Left colon (tissue), 2 donors: ENCODE measurements at places on chromosomes 6 and 20. TPM values are rescaled to one million over a fixed set of nuclear protein-coding genes. Genes with fewer than 3 reads are reported as not detected.

The MATN4 gene
- total RNA-seq, result not detected

The CCN6 gene
- not detected for total RNA-seq

The CYP21A2 gene
- 0.15 TPM for total RNA-seq

The TFAP2C gene
- total RNA-seq, result 1.6 TPM

The MCM8 gene
- total RNA-seq, result 5.9 TPM

The BCAS1 gene
- 149 TPM for total RNA-seq

The SIRPB2 gene
- 1.1 TPM for total RNA-seq

The OR2J2 gene
- not detected for total RNA-seq

The PLAGL1 gene
- total RNA-seq, result 36.4 TPM

The PLN gene
- total RNA-seq, result 2.7 TPM

The DDO gene
- 3.5 TPM for total RNA-seq

The FOXS1 gene
- total RNA-seq, result 0.52 TPM

The FHL5 gene
- total RNA-seq, result 3.4 TPM

The LIME1 gene
- total RNA-seq, result 11.1 TPM

The RAB44 gene
- total RNA-seq, result 0.09 TPM

The FAM209A gene
- 0.34 TPM for total RNA-seq

The WFDC12 gene
- not detected for total RNA-seq

The ZBTB46 gene
- total RNA-seq, result 5.6 TPM

The BACH2 gene
- total RNA-seq, result 1.3 TPM

The CST8 gene
- total RNA-seq, result not detected

The GTF3C6 gene
- total RNA-seq, result 77.2 TPM
